Stomach (tissue), 19 donors: ENCODE measurements at places on chromosomes 11 and 22. TPM values are rescaled to one million over a fixed set of nuclear protein-coding genes. Genes with fewer than 3 reads are reported as not detected.

GRCh38 chr22:31045900-31046538 lies 35.1 kb upstream of the SMTN start:
- DNase-seq: no peak

- no peak for DNase-seq
Observed at GRCh38 chr22:20137671-20138416, 6.2 kb downstream of the ZDHHC8 start.

GRCh38 chr11:77524539-77524938 lies 50.6 kb upstream of the PAK1 start:
- DNase-seq: no peak

DNA sequence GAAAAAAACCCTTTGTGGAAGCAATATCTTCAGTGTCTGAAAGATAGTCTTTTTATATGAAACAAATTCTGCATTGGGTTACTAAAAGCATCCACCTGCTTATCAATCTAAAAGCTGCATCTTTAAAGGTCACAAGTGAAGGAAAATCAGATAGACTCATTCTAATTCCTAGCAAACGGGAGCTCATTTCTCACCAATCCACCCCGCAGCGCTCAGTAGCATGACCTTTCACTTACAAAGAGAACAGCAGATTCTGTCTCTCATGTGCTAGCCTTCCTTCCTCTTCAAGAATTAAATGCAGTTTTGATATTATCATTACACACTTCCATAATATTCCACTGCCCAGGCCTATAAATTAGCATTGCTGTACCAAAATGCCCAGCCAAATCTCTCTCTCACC lies 212.9 kb downstream of the CADM1 start:
- DNase-seq: no peak

GRCh38 chr11:8229299-8230177 lies 34.1 kb downstream of the LMO1 start:
- peak; percentile 73 for DNase-seq

DNA sequence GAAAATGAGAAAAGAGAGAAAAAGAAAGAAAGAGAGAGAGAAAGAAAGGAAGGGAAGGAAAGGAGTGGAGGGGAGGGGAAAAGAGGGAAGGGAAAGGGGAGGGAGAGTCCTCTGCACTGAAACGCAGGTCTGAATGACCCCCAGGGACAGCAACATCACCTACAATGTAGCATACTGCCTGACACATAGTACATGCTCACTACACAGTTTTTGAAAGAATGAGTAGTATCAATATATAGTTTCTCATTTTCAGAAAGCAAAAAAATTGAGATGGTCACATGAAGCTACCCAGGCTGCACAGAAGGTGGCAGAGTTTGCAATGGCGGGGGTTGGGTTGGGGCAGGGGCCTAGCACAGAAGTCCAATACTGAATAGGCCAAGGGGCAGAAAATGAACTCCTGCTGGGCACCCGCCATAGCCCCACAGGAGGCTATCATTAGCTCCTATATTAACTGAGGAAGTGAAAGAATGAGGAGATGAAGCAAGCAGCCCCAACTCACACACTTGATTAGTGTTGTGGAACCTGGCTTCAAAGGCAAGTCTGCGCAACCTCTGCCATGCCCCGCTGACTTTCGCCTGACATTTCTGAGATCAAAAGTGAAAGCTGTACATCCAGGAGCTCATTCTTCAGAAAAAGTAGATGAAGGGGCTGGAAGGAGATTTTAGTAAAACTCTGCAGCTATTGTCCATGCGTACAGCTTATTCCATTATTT lies 241.2 kb upstream of the SYN3 start:
- DNase-seq: no peak

DNA sequence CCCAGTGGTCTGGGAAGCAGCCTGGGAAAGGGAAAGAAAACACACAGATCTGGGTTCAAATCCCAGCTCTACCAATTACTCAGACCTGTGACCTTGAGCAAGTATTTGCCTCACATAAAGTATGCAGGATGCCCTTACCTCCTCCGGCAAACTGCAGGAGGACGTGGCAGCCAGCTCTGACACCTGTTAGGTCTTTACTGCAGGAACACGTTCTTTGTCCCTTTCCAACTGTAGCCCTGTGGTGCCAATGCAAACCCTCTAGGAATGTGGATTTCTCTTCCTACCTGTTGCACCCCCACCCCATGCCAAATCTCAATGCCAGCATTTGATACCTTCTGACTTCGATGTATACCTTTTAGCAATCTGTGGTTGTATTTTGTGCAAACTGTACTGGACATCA lies 6.0 kb downstream of the CPT1A start:
- DNase-seq: peak; percentile 48

Gene FXYD2
- total RNA-seq: not detected

DNA sequence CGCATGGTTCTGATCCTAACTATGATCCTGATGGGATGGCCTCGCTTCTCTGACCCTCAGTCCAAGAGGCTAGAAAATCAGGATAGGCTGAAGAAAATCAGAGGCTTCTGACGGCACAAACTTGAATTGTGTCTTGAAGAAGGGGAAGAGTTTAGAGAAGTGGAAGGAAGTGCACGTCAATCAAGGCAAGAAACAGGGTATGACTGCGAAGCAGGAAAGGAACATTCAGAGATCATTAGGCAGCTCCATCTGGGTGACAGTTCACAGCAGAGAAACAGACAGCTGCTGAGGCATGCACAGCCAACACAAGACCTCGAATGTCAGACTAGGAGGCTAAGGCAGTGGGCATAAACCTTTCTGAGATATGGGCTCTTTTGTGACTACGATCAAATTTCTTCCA lies 29.3 kb downstream of the CLPB start:
- DNase-seq: no peak

GRCh38 chr11:45102810-45103621 lies 43.4 kb upstream of the PRDM11 start:
- DNase-seq: peak; percentile 54

DNA sequence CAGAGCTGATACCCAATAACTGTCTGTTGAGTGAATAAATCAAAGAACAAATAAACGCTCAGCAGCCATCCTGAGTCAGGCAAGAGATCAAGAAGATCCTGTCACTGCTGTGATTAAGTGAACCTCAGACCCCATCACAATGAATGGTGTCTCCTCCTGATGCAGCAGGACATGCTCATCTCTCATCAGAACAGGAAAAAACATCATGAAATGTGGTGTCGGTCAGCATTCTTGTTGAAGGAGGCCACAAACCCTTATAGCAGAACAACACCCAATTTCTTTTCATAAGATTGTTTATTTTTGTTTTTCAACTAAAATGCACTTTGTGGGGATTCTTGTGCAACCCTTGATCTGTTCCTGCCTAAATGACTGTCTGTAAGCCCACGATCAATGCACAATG lies 60.3 kb downstream of the SYTL2 start:
- DNase-seq: no peak

- DNase-seq: no peak
Observed at GRCh38 chr11:119120639-119121007, 757 bp upstream of the HINFP start.
